ENCODE measurements at places on chromosomes 5 and 9.

DNA sequence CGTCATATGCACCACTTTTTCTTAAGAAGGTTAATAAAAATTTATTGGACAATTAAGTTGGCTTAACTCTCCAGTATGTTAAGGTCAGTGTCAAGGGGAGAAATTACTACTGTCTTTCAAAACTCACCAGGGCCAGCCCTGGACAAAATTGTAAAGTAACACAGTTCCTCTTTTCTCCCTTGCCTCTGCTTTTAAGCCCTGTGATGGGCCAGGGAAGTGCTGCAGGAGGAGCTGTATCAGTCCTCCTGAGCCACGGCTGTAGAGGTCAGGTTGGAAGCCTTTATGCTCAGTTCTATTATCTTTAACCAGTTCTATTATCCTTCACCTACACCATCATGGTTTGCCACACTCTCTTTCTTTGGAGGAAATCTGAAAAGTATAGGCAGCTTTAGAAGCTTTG lies 11.5 kb upstream of the PPP2R2B start:
- DNase-seq = no peak

DNA sequence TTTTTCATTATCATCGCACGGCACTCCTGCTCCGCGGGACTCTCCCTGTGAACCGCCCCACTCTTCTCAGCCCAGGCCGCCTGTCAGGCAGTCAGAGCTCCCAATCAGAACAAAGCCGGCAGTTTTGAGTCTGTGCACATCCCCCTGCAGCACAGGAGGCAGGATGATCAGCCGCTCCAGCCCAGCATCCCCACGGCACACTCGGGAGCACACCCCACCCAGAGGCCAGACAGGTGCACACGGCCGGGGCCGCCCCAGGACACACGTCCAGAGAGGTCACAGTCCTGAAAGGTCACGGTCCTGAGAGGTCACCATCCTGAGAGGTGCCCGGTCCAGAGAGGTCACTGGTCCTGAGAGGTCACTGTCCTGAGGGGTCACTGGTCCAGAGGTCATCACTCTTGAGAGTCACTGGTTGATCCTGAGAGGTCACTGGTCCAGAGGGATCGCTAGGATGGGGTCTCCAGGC lies 8.4 kb downstream of the TPPP start:
- DNase-seq = no peak

- no peak for DNase-seq
Measured at GRCh38 chr5:109723606-109724005, 33.9 kb downstream of the MAN2A1 start.

DNA sequence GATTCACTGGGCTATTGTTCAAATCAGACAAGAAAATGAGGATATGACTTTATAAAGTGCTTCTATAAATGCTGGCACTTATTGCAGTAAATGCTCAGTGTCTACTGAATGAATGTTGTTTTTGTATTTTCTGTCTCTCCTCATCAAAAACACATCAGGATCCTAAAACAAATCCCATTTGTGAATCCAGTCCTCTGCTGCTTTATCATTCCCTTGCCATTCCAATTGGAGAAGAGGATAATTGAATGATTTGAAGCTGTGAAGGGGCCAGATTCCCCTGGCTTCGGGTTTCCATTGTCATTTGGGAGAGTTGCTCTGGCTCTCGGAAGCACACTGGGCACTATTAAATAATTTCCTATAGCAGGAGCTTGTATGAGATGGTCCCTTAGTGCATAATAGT lies 666.8 kb downstream of the ACTL7B start:
- DNase-seq = no peak

- DNase-seq = no peak
Measured at GRCh38 chr9:134358662-134359319, 32.5 kb downstream of the RXRA start.

- DNase-seq = no peak
Measured at GRCh38 chr5:9776525-9776924, 146.4 kb upstream of the TAS2R1 start.

DNA sequence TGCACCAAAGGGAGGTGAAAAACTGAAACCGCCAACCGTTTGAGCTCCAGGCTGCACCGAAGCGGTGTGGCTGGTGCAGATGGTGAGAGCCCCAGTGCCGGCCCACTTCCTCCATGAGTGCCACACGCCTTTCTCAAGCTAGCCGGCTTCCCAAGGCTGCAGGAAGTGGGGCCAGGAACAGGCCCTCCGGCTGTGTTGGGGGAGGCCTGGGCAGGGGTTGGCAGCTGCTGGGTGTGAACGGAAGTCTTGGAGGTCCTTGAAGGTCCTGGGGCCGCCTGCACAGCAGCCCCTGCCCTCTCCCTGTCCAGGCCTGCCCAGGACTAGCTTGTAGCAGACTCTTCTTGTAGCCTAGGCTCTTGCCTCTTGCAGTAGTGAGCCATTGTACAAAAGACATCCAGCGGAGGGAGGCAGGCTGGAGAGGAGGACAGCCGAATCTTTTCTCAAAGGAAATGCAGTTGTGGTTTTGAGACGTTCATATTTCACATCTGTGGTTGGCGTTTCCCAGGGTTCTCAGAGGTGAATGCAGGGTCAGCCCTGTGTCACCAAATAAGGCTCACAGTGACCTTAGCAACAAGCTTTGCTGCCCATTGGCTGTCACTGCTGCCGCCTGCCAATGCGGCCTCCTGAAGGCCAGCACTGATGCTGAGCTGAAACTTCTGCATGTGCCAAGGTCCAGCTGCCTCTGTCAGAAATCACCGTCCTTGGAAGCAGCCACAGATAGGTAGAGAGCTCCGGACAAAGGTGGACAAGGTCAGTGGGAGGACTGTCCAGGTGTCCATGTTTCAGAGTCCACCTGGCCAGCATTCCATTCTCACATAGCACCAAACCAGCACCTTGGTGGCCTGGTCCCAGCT lies 23.9 kb downstream of the IRF1 start:
- DNase-seq = no peak

GRCh38 chr5:50711280-50711679 lies 44.8 kb downstream of the PARP8 start:
- no peak for DNase-seq

Measured in AG04450 (cell line).